Hematopoietic multipotent progenitor cell treated with erythropoietin and hydrocortisone succinate and interleukin-3 and kit ligand, for 17 days (in vitro differentiated cells): ENCODE measurements at places on chromosomes 6 and 20.

GRCh38 chr6:128397996-128398395, 122.4 kb downstream of the PTPRK start:
- no peak for DNase-seq

- no peak for DNase-seq
Measured at GRCh38 chr20:59746155-59746554, 141.8 kb downstream of the PHACTR3 start.

GRCh38 chr6:129644567-129645015, 65.4 kb downstream of the ARHGAP18 start:
- DNase-seq, result no peak

DNA sequence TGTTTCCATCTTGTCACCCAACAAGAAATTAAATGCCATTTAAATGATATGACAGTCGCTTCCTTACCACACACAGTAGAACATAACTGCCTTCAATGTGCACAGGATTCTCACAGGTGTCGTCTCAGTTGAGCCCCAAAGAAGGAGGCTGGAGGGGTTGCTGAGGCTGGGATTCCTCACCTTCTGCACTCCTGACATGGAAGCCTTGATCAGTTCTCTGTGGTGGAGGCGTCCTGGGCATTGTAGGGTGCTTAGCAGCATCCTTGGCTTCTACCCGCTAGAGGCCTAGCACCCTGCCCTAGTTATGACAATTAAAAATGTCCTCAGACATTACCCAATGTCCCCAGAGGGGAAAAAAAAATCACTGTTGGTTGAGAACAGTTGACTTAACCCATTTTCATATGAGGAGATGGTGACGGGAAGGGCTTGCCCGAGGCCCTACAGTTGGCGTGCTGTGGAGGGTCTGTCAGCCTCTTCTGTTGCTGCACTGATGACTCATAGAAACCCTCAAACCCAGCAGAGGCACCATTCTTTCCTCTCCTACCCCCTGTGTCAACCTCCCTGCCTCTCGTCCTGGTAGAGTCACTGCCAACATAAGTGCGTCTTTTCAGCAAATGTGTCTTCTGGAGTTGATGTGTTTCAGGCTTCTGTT, 19.3 kb upstream of the ZNF831 start:
- DNase-seq, result no peak

DNA sequence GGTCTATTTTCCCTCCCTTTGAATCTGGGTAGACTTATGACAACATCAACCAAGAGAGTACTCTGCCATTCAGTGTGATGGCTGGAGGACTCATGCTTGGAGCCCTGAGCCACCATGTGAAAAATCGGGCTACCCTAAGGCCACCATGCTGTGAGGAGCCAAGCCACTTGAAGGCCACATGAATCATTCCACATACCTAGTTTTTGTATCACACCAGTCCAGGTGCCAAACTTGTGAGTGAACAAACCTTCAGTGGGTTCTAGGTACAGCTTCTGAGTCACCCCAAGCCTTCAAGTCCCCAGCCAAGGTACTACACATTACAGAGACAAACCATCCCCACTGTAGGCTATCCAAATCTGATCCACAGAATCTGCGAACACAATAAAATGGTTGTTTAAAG, 37.4 kb upstream of the E2F3 start:
- DNase-seq, result no peak
